NCI-H510A treated with DMSO at 0.1 percent for 48 hours (cell line): ENCODE measurements at places on chromosomes 1 and 21.

DNA sequence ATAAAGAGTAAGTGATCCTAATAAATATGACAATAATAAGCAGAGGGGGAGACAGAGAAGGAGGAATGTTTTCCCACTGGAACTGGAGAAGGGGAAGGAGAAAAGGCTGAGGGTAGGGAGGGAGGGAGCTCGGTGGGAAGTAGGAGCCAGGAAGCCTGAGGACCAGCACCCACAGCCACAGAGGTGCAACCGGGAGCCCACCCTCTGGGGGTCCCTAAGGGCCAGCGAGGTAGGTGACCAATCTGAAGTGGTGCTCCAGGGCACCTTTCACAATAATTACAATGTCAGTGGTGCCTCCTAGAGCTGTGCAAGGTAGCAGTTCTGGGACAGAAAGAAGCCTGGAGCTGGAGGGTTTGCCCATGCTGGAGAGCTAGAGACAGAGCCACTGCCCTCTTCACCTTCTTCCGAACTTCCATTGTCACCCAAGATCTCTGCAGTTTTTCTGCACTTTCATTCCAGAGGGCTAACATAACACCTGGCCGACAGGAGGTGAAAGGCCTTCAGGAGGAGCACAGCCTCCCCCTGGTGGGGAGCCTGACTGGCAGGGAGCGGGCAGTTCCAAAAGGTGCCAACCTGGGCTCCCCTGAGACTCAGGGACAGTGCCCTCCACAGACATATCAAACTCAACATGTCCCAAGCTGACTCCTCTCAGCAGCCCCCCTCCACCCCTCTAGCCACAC is 4.1 kb upstream of the AHCYL1 start:
- DNase-seq: peak; percentile 21

- DNase-seq: no peak
These were observed 747 bp downstream of the ADAMTS1 start for GRCh38 chr21:26844258-26845065.

DNA sequence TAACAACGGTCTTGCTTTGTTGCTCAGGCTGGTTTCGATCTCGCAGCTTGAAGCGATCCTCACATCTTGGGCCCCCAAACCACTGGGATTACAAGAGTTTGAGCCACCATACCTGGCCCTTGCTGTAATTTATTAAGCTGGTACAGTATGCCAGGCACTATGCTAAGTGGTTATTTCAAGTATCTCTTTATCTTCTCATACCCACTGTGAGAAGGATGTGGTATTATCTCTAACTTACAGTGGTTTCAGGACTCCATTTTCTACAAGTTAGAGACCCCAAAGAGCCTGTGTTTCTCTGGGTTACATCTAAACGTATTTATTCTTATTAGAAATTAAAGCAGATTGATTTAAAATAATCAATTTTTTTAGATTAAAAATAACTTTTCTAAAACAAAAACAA is 8.1 kb upstream of the ST3GAL3 start:
- no peak for DNase-seq

DNA sequence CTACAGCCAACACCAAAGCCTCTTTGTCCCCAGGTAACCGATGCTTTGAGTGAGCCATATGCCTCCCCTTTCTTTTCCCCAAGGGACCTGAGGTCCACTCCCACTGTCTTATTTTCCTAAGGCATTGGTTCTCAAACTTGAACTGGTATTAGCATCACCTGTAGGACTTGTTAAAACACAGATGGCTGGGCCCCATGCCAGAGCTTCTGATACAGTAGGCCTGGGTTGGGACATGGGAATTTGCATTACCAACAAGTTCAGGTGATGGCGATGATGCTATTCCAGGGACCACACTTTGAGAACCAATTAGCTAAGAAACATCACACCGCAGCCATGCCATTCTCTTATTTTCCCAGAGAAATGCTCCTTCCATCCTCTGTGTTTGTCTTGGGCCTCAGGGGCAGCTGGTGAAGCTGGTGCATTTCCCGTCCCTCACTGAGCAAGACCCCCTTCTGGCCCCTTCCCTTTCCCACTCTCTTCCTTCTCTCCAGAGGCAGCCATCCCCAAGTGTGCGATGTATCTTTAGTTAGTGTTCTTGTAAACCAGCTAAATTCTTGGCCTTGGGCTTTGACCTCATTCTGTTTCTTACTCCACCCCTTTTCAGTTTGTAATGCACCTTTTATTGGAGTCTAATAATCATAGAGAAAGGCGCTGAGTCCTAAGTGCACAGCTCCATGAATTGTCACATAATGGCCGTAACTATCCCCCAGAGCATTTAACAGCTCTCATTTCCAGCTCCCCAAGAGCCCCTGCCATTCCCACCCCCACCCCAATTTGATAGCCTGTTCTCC is 14.2 kb upstream of the TTC22 start:
- no peak for DNase-seq

DNA sequence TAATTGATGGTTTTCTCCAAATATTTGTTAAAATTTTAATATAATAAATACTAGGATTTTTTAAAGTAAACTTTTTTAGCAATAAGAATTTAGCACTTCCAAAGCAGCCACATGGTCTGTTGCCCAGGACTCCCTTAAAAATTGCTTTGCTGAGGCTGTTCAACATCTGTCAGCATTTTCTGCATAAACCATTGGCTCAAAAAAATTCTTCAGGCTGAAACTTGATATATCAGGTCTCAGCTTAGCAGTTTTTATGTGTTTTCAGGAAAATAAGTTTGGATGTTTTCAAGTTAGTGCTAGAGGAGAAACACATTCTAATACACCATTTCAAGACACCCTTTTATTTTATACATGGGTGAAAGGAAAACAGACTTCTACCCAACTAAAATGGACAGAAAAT is 69.1 kb upstream of the C1orf105 start:
- DNase-seq: no peak

- DNase-seq: no peak
These were observed 379 bp upstream of the STRIP1 start for GRCh38 chr1:110034040-110034450.

DNA sequence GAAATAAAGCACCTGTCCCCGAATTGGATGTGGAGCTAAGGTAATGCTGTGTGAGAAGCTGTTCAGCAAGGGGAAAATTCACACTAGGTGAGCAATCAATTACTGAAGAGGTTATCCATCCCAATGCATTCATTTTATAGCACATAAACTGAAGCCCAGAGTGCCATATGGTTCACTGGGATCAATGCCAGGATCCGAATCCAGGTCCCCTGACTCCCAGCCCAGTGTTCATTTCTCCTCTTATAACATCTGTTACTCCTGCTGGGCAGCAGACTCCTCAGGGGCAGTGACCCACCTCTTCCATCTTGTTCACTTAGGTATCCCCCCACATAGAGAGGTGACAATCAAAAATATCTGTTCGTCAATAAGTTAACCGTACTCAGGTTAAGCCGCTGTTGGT is 13.2 kb upstream of the SEC16B start:
- DNase-seq: no peak

- no peak for DNase-seq
These were observed 51.4 kb upstream of the HNRNPU start for GRCh38 chr1:244915736-244916135.

- peak; percentile 92 for DNase-seq
These were observed 34.8 kb downstream of the ZMYND12 start for GRCh38 chr1:42420911-42421585.

DNA sequence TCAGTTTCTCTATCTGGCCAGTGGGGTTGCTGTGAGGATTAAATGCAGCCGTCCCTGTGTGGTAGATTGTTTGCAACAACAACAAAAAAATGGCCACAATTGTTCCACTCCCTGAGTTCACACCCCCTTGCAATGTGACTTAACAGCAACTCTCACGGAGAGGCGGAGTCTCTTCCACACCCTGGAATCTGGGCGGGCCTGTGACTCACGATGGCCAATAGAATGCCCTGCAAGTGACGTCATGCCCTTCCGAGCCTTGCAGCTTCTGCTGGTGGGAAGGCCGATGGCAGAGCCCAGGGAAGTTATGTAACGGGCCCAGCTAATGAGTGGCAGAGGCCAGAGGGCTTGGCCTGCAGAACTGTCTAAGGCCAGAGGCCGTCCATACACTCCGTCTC is 87.9 kb downstream of the RIPK4 start:
- DNase-seq: peak; percentile 95

GRCh38 chr1:172951730-172952365 is 98.9 kb downstream of the TNFSF18 start:
- DNase-seq: no peak

- no peak for DNase-seq
These were observed 21.9 kb downstream of the ABCD3 start for GRCh38 chr1:94440088-94440487.

- DNase-seq: no peak
These were observed 48.7 kb downstream of the SPSB1 start for GRCh38 chr1:9341301-9341845.

DNA sequence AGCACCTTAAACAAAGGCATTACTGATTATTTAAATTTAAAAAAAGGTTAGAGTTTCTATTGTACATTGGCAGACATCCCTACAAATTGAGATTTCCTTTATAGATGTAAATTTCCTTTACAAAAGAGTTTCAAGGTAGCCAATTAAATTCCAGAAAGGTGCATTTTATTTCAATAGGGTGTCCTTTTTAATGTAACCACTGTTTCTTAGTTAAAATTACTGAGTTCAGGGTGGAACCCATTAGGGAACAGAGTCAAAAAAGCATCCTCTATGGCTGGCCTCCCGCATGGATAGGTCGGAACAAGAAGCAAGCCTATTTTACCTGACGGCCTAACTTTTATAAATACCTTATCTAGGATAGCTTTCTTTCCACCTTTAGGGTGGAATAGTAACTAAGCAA is 24.4 kb downstream of the TCP10L start:
- DNase-seq: no peak

DNA sequence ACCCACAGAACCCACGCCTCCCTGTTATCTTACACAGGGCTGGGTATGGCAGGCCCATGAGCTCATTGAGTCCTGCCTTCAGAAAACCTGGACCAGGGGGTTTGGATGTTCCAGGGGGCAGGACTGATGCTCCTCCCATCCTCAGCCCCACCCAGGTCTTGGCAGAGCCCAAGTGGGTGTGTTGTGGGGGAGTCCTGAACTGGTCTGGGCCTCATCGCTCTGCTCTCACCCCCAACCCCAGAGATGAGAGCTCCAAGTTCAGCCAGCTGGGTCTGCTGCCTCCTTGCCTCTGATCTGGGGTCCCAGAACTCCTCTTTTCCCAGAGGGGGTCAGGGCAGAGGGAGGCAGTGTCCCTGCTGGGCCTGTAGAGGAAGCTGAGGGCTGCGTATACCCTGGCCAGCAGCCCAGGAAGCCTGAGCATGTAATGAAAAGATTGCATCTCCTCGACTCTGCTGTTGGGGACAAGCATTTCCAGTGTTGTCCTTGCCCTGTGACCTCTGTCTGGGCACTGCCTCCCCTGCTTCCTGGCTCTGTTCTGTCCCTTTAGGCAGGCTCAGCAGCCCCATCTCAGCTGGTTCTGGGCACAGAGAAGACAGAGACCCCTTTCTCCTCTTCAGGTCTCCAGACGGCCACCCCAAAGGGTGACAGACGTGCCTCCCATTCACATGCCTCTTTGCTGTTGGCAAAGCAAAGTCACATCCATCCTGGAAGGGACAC is 54.7 kb upstream of the EPS8L3 start:
- DNase-seq: no peak

DNA sequence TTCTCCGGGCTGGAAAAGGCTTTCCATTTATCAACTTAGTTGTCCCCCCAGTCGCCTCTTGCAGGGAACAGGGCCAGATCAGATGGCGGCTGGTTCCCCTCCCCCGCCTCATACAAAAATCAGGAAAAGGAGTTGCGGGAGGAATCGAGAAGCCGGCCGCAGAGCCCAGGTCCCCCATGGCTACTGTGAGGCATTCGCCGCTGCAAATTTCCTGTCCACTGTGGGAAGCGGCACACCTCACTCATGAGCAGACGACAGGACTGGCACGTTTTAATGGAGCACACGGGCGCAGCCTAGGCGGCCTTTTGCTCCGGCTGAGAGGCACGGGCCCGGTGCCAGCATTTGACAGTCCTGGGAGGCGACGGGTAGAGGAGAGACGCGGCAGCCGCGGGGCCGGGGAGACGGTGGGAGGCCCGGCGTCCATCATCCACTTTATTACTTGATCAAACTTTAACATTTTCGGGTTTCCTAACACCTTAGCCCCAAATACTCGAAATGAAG is 1.1 kb downstream of the GNG4 start:
- peak; percentile 31 for DNase-seq

- DNase-seq: no peak
These were observed 2.4 kb downstream of the DMRTA2 start for GRCh38 chr1:50420689-50421365.

GRCh38 chr1:155037043-155037442 is 3.4 kb downstream of the DCST1 start:
- DNase-seq: peak; percentile 20

- DNase-seq: no peak
These were observed 55.5 kb downstream of the CACNA1E start for GRCh38 chr1:181538836-181539235.

DNA sequence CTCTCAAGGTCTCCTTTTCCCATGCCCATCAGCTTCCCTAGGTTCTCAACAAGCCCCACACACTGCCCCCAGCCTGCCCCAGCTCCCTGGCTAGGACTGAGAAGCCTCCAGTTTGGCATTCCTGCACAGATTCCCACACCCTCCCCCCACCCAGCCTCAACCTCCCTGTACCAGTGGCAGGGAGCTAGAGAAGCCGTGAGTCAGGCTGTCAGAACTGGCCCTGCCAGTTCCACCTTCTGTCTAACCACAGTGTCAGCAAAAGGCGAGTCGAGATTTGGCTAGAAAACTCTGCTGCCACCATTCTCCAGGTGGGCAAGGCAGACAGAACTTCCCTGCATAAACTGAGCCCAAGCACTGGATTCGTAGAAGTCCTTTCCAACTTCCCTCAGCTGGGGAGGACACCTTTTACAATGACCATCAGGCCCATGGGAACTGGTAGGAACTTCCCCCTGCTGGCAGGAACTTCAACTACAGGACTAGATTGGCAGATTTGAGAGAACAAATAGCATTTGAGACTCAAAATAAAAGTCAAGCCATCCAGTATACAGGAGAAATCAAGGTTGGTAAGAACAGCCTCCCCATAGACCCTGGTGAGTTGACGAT is 31.0 kb downstream of the TNNT2 start:
- DNase-seq: peak; percentile 49

- no peak for DNase-seq
These were observed 100.3 kb downstream of the CACNA1E start for GRCh38 chr1:181583598-181583997.

GRCh38 chr21:43361127-43361492 is 65.8 kb downstream of the SIK1 start:
- peak; percentile 44 for DNase-seq
